SK-N-DZ (cell line): ENCODE measurements at places on chromosomes 16 and 17.
A peak's percentile ranks its signal among the peaks of the same experiment; 100 is the strongest.

GRCh38 chr16:8489580-8489979, 100.7 kb downstream of the TMEM114 start:
- DNase-seq = no peak

- no peak for DNase-seq
These were observed at the start of gene SLC52A1 for GRCh38 chr17:5035315-5035714. Gene SLC52A1, minus strand, starts transcription at chr17:5035426. Its CDS starts 820 bp downstream, at chr17:5034606.

GRCh38 chr16:49050607-49051006, 231.0 kb downstream of the CBLN1 start:
- peak; percentile 51 for DNase-seq

DNA sequence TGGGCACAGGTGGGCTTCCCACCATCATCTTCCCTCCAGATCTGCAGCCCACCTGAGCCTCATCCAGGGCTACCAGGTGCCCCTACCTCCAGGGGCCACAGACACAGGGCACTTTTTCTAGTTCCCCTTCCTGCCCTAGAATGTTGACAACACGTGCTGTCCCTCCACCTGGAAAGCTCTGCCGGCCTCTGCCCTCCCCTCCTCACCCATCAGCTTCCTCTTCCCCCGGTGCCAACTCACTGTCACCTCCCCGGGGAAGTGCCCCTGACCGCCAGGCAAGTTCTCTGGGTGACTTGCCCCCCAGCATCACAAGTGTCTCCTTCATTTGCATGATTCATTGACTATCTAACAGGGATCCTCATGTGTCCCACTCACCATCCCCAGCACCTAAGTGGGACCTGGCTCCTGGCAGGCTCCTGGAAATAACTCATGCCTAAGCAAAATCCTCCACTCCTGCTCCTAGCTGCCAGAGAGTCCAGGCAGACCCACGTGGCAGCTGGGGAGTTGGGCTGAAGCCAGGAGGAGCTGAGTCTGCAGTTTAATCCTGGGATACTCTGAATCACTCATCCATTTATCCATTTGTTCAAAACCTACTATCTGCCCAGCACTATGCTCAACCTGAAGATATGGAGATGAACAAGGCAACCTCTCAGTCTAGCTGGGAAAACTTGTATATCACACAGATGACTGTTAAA, 304.4 kb downstream of the FOXL1 start:
- no peak for DNase-seq

GRCh38 chr17:80031691-80032430, 3.8 kb downstream of the TBC1D16 start:
- DNase-seq = no peak

DNA sequence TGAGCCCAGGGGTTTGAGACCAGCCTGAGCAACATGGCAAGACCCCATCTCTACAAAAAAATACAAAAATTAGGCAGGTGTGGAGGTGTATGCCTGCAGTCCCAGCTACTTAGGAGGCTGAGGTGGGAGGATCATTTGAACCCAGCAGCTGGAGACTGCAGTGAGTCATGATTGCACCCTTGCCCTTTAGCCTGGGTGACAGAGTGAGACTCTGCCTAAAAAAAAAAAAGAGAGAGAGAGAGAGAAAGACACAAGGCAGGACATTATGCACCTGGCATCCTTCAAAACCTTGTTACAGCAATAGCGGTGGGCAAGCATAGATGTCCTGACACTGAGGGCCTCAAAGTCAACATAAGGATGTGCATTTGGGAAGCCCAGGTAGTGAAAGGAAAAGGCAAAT, 19.9 kb upstream of the SIAH1 start:
- no peak for DNase-seq

DNA sequence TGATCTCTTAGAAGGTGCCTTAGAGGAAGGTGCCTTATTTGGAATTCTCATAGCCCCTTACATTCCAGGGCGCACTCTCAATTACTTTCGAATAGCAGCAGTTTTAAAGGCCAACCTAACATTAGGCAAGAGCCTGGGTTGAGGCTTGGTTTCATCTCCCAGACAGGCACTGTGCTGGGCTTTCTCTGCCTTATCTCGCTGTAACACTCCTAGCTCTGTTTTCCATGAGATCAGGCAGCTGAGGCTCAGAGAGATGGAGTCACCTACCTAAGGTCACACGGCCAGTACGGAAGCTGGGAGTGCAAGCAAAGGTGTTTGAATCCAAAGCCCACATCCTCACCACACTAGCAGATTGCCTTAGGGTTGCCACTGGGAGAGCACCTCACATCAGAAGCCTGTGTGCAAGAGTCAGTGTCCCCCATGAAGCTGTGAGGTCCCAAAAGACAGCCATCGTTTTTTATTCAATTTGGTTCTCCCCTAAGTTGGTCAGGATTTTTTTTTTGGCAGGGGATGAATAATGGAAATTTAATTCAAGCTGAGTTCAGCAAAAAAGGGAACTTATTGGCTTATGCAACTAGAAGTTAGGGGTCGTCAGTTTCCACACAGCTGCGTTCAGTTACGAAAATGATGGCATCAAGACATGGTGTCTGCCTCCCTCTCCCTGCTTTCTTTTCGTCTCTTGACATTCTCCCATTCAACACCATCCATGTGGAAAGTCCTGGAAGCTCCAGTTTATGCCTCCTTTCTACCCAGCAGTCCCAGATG, 206.4 kb downstream of the KATNIP start:
- DNase-seq = no peak

DNA sequence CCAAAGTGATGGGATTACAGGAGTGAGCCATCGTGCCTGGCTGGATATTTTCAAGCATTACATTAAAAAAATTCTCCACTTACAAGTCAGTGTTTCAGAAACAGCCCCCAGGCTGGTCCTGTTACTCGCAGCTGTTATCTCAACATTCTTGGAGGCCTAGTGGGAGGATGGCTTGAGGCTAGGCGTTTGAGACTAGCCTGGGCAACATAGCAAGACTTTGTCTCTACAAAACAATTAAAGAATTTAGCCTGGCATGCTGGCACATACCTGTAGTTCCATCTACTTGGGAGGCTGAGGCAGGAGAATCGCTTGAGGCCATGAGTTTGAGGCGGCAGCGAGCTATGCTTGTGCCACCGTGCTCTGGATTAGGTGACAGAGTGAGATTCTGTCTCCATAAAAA, 26.5 kb upstream of the SPNS3 start:
- DNase-seq = no peak

- peak; percentile 26 for DNase-seq
These were observed 1.4 kb upstream of the NBR1 start for GRCh38 chr17:43169561-43170139.

DNA sequence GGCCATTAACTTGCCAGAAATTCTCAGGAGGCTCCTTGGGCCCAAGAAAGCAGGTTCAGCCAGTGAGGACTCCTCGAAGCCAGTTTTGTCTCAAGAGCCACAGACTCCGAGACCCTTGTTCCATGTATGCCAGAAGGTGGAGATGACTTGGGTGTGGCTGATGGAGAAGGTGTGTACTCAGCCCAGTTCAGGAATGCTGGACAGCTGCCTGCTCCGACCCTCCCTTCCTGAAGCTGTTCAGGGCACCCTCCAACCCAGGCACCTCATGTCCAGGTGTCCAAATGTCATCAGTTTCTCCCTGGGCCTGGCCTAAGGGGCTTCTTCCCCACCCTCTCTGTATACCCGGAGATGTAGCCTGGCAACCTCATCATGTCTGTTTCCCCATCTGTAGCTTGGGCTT, 40.2 kb downstream of the NOG start:
- DNase-seq = no peak

- no peak for DNase-seq
These were observed 6.4 kb upstream of the FAM83G start for GRCh38 chr17:19010729-19011505.

- DNase-seq = peak; percentile 38
These were observed 537 bp upstream of the GJC1 start for GRCh38 chr17:44830359-44831288.

GRCh38 chr17:64103391-64104364, 26.3 kb downstream of the ERN1 start:
- no peak for DNase-seq

- DNase-seq = no peak
These were observed 18.5 kb upstream of the SLC35G3 start for GRCh38 chr17:35212668-35213067.

GRCh38 chr16:55330781-55331647, 7.0 kb downstream of the IRX6 start:
- DNase-seq = no peak
